ENCODE measurements at places on chromosomes 11 and 22.

GRCh38 chr11:117144477-117145392, 648 bp downstream of the PAFAH1B2 start:
- peak; percentile 20 for DNase-seq

DNA sequence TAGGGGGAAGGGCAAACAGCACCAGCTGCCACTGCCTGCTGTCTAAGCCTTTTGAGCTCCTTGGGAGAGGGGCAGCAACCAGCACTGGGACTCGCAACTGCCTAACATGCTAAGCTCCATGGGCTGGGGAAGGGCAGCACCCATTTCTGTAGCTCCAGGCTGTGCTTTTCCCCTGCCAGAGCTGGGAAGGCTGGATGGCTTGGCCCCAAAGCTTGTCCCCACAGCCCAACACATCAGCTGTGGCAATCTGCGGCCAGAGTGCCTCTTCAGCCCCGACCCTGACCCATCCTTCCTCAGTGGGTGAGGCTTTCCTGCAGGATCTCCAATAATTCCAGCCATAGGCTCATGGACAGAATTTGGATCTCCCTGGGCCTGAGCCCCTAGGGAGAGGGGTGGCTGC, 551.3 kb downstream of the TMEM135 start:
- no peak for DNase-seq

- no peak for DNase-seq
Observed at GRCh38 chr11:8228231-8228630, 35.4 kb downstream of the LMO1 start.

DNA sequence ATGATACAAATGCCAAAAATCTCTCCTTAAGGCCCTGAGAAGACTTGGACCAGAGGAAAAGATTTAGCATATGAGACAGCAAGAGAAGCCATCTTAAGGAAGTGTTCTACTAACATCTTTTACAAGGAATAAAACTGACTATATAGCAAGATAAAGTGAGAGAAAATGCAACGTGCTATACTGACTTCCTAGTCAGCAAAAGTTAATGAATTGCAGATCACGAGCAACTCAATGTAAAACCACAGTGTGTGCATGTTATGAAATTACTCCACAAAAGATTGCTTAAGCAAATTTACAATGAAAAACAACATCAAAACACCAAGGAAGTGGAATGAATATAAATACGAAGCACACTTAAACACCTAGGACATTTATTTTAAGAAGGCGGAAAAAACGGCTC, 187.5 kb downstream of the CADM1 start:
- DNase-seq: no peak

DNA sequence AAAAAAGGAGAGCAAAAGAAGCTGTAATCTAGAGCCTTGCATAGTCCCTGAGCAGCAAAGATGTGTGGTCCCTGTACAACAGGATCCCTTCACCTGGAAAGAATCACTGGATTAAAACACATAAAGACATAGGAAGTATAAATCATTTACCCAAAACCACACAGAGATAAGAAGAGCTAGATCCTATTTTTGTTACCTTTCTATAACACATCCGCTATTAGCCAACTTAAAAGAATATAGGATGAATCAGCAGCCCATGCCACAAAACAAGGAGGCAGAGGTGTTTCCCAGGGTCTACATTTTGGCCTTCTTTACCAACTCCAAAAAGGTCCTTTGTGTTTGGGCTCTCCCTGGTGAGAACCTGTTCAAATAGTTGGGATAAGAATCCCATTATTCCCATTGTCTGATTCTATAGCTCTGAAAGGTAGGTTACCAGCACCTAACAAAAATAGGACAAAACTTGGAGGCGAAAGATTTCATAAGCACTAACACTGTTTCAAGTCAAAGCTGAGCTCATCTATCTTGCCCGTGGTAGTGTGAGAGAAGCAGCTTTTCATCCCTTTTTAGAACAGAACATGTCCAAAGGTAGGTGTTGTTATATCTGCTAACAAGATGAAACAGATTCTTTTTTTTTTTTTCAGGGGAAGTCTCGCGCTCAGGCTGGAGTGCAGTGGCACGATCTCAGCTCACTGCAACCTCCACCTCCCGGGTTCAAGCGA, 26.8 kb downstream of the PAK1 start:
- no peak for DNase-seq

- no peak for DNase-seq
Observed at GRCh38 chr22:43823911-43824665, 12.0 kb upstream of the EFCAB6 start.

DNA sequence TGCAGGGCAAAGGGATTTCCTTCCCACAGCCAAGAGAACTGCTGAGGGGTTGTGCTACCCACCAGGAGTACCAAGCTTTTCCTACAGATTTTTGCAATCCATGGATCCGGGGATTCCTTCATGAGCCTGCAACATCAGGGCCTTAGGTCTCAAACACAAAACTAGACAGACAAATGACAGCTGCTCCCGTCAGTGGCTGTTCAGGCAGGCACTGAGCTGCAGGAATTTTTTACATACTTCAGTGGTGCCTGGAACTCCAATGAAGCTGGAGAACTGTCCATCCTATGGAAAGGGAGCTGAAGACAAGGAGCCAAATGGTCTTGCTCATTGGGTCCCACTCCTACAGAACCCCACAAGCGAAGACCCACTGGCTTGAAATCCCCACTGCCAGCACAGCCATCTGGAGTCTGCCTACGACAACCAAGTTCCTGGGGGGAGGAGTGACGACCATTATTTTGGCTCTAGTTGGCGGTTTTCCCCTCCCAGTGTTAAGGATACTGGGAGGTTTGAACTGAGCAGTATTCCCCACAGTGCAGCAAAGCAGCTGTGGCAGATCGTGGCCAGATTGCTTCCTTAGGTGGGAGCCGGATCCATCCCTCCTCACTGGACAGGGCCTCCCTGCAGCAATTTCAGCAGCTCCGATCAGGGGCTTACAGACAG, 157.7 kb upstream of the TMEM45B start:
- no peak for DNase-seq

GRCh38 chr11:2738551-2739431, 39.0 kb upstream of the KCNQ1OT1 start:
- no peak for DNase-seq

DNA sequence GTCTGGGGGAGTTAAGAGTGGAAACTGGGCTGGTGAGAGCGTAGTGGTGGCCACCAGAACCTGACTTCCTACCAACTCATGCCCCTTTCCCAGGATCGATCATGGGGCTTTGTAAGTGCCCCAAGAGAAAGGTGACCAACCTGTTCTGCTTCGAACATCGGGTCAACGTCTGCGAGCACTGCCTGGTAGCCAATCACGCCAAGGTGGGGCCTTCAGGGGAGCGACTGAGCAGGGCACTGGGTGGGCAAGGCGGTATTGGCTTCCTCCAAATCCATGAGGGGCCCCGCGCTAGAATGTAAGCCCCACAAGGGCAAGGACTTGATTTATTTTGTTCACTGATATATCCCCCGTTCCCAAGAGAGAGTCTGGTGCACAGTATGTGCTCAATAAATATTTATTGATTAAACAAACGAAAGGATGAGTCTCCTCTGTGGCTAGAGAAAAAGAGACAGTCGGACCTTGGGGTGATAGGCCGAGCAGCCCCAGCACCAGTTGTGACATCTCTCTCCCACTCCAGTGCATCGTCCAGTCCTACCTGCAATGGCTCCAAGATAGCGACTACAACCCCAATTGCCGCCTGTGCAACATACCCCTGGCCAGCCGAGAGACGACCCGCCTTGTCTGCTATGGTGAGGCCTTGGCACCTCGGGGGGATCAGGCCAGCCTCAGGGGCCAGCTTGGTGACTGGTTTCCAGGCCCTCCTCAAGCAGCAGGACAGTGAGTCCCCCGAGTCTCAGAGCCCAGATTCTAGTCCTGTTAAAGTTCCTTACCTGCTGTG, 765 bp downstream of the ZFPL1 start:
- no peak for DNase-seq

DNA sequence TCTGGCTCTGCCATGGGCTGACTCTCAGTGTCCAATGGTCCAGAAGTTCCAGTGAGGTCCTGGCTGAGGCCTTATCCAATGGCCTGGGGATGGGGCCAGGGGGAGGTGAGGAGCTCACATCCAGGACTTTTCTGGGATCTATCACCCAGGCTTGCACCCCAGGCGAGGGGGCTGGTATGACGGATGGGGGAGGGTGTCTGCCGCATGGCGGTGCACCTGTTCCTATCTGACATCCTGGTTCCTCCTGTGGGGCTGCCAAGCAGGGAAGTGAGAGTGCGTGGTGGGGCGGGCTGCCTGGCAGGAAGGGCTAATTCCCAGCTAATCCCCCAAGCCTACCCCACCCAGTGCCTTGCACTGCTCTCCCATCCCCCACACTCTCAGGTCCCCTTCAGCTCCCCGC, 102.1 kb downstream of the NECTIN1 start:
- DNase-seq: no peak

DNA sequence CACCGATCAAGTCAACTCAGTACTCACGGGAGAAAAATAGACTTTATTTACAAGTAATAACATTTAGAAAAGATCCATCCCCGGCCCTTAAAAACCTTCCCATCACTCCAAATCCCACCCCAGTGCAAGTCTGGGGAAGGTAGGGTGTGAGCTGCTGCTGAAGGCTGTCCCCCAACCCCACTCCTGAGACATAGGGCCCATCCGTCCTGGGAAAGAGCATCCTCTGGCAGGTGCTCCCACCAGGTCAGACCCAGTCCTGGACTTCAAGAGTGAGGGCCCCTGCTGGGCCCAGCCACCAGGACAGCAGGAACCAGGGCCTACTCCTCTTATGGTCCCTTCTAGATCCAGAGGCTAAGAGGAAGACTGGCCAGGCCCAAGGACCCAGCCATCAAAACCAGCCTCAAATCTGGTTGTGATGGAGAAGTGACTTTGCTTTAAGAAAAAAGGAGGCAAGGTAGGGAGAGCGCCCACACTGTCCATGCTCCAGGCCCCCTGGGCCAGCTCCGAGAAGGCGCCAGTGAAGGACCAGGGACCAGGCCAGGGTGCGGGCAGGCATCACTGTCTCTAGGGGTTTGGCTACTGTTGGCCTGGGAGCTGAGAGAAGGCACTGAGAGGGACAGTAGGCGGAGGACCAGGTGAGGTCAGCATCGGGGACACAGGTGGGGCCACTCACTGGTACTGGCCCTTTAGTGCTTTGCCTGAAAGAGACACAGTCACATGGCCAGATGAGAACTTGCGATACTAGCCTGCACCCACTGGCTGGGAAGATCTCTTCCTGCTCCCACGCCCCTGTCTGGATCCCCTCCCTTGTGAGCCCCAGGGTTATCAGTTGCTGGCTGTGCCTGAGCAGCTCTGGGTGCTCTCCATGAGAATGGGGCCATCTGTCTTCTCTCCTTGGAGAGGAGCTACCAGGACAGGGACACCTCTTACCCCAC, 4.4 kb downstream of the IL18BP start:
- DNase-seq: no peak

DNA sequence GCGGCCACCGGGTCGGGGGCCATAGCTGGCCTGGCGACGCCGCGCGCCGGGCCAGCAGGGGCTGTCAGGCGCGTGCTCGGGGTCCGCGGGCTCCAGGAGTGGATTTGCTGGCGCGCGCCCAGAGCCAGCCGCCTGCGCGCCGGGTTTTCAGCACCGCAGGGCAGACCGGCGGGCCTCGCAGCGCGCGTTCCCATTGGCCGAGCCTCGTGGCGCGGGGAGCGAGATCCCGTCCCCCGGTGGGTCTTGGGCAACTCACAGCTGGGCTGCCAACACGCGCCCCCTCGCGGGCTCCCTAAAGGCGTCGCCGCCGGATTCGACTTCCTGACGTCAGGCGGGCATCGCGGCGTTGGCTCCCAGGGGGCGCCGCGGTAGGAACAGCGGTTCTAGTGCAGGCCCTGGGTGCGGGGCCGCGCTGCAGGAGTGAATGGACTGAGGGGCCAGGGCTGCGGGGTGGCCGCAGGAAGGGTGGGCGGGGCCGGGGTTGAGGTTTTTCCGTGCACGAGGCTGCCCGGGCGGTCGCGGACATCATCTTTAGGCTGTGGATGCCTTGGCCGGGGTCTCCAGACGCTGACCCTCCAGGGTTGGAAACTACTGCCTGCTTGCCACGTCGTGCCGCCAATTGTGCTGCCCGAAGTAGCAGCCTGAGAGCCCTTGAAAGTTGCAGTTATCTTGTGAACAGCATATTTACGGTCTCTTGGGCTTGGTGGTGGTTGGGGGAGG, at the start of gene FADS1:
Gene FADS1 (minus strand): TSS at position 268 of the 720 bp plus-strand sequence. CDS start 74 bp downstream, at position 194.
- peak; percentile 75 for DNase-seq

DNA sequence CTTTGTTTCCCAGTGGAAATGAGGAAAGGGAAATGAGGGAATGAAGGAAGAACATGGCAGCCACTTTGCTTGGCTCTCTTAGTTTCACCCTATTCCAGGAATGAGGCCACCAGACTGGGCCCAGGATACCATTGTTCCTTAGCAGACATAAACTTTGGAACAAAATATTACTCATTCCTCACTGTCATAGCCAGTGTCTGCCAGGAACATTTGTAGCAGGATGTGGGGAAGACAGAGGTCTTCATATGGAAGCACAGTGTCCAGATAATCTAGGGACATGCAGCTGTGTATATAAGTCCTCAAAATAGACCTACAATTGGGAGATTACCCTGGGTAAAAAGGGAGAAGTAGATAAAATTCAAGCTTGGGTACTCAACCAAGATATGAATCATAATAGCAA, 15.2 kb upstream of the FUT4 start:
- DNase-seq: no peak

GRCh38 chr11:102617466-102618008, 7.6 kb downstream of the MMP20 start:
- no peak for DNase-seq

- no peak for DNase-seq
Observed at GRCh38 chr11:75827562-75827961, 12.6 kb downstream of the UVRAG start.

DNA sequence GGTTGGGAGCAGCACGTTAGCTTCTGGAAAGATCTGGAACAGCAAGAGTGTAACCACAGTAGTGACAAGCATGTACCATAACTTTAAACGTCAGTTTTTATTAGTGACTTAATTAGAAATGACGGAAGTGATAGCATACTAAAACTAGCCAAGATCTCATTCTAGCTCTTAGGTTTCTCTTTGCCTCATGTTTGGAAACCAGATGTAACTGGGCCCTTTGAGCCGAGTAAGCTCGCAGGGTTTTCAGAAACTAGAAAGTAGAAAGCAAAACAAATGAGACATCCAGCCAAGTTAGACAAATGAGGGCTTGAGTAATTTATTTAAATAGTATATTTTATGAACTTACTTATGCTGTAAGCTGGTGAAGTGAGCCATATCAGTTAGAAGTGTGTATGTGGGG, 40.2 kb upstream of the SLC5A12 start:
- no peak for DNase-seq

DNA sequence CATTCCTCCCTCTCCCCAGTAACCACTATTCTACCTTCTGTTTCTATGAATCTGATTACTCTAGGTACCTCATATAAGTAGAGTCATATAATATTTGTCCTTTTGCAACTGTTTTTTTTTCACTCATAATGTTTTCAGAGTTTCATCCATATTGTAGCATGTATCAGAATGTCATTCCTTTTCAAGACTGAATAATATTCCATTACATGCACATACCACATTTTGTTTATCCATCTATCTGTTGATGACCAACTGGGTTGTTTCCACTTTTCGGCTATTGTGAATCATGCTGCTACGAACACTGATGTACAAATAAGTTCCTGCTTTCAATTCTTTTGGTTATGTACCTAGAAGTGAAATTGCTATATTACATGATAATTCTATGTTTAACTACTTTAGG, 40.7 kb downstream of the MRE11 start:
- DNase-seq: no peak

- DNase-seq: no peak
Observed at GRCh38 chr22:43928468-43928867, 4.9 kb downstream of the PNPLA3 start.

All from stimulated activated CD4-positive, alpha-beta T cell treated with anti-CD3 and anti-CD28 coated beads, Interleukin-2, amount 100 ng/mL, for 48 hours (primary cell).